ENCODE measurements at places on chromosomes 12 and 14. TPM values are rescaled to one million over a fixed set of nuclear protein-coding genes. Genes with fewer than 3 reads are reported as not detected.

The LMNTD1 gene
- total RNA-seq: 0.30 TPM

The CLEC1B gene
- total RNA-seq: not detected

The TDRD9 gene
- not detected for total RNA-seq

The TXNDC16 gene
- total RNA-seq: 1.4 TPM

The IL23A gene
- 0.23 TPM for total RNA-seq

The TAS2R50 gene
- total RNA-seq: 0.48 TPM

The KLHDC1 gene
- total RNA-seq: 0.68 TPM

The TGM1 gene
- 1.1 TPM for total RNA-seq

The HPD gene
- total RNA-seq: not detected

The SMCO2 gene
- total RNA-seq: not detected

The MSRB3 gene
- total RNA-seq: 6.9 TPM

The ZNF605 gene
- 6.3 TPM for total RNA-seq

The CMKLR1 gene
- total RNA-seq: 0.23 TPM

The XRCC3 gene
- 40.6 TPM for total RNA-seq

The RIMBP2 gene
- total RNA-seq: not detected

The TGFB3 gene
- total RNA-seq: 2.4 TPM

The AMIGO2 gene
- 91.3 TPM for total RNA-seq

The RAB21 gene
- total RNA-seq: 23.7 TPM

The TAS2R8 gene
- total RNA-seq: not detected

The TRPV4 gene
- total RNA-seq: 12.1 TPM

The ABHD12B gene
- total RNA-seq: not detected

The OASL gene
- total RNA-seq: 1.2 TPM

All from A375 (cell line).